Muscle of back (tissue), 13 donors: ENCODE measurements at places on chromosomes 1 and 21.

DNA sequence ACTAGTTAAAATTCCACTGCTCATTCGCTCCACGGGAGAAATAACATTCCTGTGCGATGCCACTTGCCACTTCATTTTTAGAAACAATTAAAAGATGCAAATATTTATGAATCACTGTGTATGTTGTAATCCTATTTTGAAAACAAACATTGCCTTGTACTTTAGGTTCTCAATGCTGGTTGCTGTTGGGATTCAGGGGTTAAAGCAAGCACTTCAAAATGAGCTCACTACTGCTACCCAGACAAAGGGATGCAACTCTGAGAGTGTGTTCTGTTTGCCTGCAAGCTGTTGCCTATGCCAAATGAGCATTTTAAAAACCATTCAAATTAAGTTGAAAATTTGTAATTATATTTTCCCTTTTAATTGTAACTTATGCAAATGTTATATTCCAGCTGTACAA lies 87.5 kb downstream of the RWDD3 start:
- DNase-seq: no peak

- DNase-seq: no peak
Observed at GRCh38 chr1:67753776-67754525, 69.0 kb downstream of the GADD45A start.

- DNase-seq: no peak
Observed at GRCh38 chr1:112704391-112704933, 2.5 kb downstream of the RHOC start.

- DNase-seq: no peak
Observed at GRCh38 chr1:156191292-156191964, 2.5 kb upstream of the SLC25A44 start.

DNA sequence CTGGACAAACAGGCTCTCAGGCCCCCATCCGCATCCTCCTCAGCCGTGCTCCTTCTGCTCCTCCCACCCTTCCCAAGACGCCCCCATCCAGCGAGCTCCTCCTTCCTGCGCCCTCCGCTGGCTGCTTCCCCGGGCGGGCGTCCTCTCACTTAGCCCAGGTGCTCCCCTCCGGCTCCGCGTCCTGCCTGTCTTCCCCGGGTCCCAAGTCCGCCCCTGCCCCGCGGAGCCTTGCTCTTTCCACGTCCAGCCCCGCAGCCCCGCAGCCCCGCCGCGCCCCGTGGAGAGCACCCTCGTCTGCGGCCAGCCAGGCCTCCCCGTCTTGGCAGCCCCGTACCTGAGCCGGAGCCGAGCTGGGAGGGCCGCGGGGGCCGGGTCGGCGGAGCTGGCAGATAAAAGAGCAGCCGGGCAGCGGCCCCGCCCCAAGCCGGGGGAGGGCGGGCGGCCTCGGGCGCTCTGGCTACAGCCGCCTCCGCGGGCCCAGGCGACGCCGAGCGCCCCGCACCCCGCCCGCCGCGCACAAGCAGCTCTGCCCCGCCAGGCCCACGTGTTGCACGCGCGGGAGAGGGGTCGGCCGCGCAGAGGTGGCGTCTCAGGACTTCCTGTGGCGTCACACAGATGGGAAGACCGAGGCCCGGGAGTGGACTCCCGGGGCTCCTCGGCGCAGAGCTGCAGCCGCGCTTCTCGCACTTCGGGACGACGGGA lies at the start of gene PAQR7:
PAQR7 (minus strand) TSS at position 555 of the 702 bp plus-strand sequence. CDS start 11,869 bp downstream, outside the sequence.
- peak; percentile 93 for DNase-seq

DNA sequence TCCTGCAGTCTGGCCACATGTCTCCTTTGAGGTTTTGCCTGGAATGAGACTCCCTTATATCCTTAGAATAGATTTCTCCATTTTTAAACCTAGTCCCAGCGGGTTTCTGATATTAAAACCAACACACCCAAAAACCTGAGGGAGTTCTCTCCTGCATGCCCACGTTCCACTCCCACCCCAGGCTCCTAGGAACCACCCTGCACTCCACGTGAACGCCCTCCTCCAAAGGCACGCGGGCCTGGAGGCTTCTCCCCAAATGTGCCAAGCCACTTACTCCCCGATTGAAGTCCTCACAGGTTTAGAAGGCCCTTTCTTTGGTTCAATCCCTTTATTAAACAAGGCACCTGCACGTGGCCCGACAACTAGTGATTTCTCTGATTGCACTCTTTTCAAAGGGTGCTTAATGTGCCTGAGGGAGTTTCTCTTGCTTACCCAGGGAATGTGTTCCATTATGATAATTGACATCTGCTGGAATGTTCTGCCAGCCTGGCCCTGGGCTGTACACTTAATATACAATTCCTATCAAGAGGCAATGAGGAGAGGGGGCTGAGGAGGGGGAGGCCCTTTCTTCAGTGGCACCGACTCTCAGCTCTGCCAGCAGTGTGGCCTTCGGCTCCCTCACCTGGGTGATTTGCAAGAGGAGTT lies 104.3 kb upstream of the ADAR start:
- no peak for DNase-seq

DNA sequence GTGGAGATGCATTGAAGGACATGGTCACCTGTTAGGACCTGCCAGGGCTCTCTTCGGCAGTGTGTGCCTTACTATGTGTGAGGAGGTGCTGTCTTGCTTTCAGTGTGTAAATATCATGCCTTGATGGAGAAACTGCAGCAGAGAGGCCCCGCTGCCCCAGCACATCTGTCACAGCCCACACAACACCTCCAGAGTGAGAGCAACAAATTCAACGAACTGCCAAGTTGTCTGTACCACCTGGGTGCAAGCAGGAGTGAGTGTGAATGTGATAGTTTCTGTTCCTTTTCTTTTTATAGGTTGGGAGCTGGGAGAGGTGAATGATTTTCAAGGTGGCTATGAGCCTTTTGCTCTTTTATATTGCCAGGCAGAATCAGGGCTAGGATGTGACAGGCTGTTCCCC lies 114.6 kb upstream of the KIAA0040 start:
- no peak for DNase-seq

- DNase-seq: peak; percentile 61
Observed at GRCh38 chr21:25639551-25640201, 618 bp downstream of the JAM2 start.

DNA sequence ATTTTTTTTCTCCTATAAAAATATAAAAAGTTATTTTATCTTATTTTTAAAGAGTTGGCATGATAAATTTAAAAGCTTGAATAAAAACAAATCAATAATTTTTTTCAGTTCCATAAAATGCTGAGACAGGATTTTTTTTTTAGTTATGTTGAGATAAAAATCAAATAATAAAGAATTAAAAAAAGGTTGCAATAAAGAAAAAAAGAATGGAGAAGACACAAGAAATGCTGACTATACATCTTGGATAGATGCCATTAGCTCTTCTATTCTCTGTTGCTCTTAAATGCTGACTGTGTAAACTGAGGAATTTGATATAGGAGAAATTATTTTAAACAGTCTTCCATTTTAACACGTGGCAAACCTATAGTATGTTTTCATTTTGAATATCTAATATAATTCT lies 2298.5 kb downstream of the MRPL39 start:
- no peak for DNase-seq

DNA sequence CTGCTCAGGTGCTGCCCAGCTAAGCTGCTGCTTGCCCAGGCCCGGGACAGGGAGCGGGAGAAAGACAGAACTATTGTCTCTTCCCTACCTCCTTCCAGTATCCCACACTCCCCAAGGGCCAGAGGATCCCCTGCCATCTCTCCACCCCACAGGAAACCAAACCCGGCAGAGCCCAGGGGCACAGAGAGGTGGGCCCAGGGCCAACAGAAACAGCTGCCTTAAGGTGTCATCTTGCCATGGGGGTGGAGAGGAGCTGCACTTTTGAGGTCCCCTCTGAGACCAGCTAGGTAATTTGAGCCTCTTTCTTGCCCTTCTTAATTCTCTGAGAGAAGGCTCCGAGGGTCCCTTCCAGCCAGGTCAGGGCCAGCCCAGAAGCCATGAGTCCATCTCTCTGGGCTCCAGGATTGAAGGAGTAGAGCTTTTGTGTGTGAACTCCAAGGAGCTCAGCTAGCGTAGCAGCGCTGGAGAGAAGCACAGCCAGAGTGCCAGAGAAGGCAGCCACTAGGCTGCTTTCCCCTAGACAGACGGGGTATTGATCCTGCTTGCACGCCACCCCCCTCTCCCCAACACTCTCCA lies 9.7 kb upstream of the GPR61 start:
- DNase-seq: peak; percentile 75

- peak; percentile 84 for DNase-seq
Observed at GRCh38 chr1:219066631-219067349, 106.9 kb upstream of the LYPLAL1 start.

DNA sequence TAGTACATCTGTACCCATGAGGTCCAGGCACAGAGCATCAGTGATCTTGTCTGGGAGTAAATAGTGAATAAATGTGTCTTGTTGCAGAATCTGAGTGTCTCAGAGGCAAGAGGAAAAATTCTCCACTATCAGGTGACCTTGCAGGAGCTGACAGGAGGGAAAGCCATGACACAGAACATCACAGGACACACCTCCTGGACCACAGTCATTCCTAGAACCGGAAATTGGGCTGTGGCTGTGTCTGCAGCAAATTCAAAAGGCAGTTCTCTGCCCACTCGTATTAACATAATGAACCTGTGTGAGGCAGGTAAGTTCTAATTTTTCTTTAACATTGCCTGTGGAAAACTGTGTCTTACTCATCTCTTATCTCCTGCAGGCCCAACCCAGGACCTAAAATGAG lies 43.1 kb downstream of the IL12RB2 start:
- DNase-seq: no peak

GRCh38 chr1:80310703-80311245 lies 1304.2 kb upstream of the ADGRL4 start:
- DNase-seq: no peak
